RWPE1 (cell line): ENCODE measurements at places on chromosomes 6 and 20.
A peak's percentile ranks its signal among the peaks of the same experiment; 100 is the strongest.

- no peak for DNase-seq
Observed at GRCh38 chr20:58584881-58585752, 66.0 kb upstream of the STX16 start.

DNA sequence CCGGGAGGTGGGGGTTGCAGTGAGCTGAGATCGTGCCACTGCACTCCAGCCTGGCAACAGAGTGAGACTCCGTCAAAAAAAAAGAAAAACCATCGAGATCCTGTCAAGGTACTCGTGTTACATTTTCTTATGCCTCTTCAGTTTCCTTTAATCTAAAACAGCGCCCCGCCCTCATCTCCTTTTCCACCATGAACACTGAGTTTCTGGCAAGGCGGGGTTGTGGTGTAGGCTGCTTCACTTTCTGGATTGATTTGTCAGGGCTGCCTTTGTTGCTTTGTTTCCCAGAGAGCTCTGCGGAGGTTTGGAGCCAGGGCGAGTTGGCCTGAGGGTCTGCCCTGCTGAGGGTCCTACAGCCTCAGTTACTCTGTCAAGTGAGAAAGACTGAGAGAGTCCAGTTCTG is 8.9 kb downstream of the ITPR3 start:
- DNase-seq: no peak

DNA sequence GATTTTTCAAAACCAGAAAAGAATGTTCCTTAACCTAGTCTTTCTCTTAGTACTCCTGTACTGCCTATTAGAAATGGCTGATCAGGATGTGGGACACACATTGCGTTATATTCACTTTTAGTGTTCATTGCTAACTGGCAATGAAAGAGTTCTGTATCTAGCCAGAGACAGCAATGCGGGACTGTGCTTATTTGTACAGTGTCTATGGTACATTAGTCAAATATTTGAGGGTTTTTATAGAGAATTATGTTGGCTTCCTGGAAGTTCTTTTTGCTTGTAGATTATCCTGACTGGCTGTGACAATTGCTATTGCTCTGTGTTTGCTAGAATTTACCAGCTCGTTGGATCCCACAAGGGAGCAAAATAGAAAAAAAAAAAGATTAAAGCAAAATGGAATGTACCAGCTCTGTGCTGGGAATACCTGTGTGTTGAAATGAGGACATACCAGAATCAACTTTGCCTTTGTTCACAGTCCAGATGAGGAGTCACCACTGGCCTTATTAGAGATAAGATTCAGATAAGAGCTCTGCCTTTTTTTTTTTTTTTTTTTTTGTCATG is 22.4 kb upstream of the IFNGR1 start:
- DNase-seq: no peak

- DNase-seq: no peak
Observed at GRCh38 chr6:162733489-162733888, 5.7 kb downstream of the PACRG start.

- DNase-seq: no peak
Observed at GRCh38 chr20:37745553-37745952, 51.7 kb downstream of the CTNNBL1 start.

DNA sequence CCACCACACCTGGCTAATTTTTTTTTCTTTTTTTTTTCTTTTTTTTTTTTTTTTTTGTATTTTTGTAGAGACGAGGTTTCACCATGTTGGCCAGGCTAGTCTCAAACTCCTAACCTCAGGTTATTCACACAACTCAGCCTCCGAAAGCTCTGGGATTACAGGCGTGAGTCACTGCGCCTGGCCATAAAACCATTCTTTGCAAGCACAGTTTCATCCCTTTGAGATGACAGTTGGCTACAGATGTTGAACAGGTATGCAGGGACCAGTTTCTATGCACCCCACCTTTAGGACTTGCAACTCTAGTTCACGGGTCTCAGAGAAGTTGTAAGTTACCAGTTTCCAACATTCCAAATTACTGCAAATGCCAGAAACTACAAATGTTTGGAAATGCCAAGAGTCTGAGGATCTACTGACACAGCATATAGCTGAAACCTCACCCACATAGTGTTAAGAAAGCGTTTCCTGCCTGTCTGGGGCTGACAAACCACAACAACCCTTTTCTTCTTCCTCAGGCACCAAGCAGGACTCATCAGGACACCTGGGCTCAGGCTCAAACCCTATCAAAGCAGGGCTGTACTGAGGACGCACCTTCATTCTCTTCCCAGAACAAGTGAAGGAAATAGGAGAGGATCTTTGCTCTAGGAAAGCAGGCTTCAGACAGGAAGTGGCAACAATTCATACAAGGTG is 22.9 kb downstream of the ARHGAP18 start:
- no peak for DNase-seq

DNA sequence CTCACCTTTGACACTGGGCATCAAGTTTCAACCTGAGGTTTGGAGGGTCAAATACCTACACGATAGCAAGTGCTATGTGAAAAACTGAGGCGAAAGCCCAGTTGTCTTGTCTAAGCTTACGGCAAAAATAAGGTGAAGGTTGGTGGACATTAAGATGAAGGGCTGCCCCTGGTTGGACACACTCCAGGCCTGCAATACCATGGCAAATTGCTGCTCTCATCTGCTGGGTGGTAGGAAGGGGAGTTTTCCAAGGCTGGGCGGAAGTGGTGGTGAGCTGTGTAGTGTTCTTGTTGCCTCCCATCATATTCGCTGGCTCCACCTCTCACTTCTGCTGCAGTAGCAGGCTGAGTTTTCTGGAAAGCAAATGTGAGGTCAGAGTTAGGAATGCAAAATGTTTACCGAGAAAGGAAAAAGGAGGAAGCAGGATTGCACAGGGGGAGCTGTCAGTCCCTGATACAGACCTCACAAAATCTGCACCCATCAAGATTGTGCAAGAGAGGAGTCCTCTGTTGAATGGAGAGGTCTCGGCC is 33.7 kb downstream of the SCP2D1 start:
- DNase-seq: no peak

DNA sequence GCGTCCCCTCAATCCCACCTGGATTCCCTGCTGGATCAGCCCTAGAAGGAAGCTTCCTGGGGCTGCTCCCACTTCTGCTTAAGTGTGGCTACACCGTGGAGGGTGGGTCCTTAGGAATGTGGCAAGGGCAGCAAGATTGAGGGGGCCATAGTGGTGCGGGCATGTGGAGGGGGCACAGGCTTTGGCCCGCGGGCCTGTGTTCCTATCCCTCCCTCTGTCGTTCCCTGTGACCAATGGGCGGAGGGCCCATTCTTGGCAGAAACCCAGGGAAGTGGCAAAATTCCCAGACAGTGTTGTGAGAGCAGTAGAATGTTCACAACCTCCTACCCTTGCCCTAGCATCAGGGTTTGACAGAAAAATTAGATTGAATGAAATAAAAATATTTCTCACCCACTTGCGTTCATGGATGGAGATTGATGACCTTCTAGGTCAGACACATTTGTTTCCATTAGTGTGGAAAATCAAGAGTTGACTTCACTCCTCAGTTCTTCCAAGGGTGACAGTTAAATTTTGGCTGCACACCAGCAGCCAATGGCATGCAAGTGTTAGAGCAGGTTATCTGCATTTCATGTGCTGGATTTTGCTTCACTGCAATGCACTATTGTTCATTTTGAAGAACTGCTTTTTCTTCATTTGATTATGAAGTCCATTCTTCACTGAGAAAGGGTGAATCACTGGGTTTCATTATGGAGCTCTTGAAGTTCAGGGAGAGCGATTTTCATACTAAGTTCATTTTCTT is 49.3 kb upstream of the AHI1 start:
- no peak for DNase-seq

- DNase-seq: no peak
Observed at GRCh38 chr6:29519291-29520010, 31.7 kb upstream of the MAS1L start.

DNA sequence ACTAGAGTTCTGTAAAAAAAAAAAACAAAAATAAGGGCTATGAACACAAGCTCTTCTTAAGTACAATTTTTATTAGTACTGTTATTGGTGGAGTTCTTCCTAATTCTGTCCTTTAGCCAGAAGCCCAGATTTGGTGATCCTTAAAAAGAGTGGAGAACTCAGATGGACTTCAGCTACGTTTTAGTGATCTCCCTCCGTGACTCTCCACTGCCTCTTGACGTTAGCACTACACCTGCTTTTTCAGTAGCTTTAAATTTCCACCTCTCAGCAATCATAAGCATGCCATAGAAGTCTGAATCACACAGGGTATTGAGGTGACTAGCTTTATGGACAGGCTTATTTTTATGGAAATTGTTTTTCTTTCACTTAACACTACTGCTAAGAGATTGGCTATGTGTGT is 17.7 kb downstream of the DHX35 start:
- DNase-seq: no peak

GRCh38 chr6:2900821-2901644 is 2.1 kb downstream of the SERPINB9 start:
- DNase-seq: no peak

GRCh38 chr20:58550275-58551059 is 35.3 kb upstream of the APCDD1L start:
- no peak for DNase-seq

DNA sequence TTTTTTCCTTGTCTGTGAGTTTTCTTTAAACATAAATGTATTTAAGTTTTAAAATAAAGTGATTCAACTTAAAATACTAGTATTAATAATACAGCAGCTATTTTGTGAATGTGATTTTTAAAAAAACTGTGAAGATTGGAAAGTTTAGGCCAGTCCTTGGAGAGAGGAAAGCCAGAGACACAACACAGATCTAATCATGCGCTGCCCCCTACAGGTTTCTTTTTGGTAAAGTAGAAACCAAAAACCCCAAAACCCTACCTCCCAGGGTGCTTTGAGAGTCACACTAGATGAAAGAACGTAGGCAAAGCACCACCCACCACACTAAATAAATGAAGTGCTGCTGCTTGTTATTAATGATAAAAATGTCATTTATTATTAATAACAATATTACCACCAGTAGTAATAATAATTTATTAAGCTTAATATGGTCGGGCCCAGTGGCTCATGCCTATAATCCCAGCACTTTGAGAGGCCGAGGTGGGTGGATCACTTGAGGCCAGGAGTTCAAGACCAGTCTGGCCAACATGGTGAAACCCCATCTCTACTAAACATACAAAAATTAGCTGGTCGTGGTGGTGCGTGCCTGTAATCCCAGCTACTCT is 33.7 kb downstream of the SLC9A8 start:
- peak; percentile 41 for DNase-seq

GRCh38 chr6:126063512-126064146 is 77.3 kb downstream of the TRMT11 start:
- no peak for DNase-seq
